ENCODE measurements at places on chromosomes 7 and 10.

- DNase-seq = no peak
Measured at GRCh38 chr10:84493951-84494848, 165.8 kb downstream of the CCSER2 start.

GRCh38 chr7:2129323-2130095, 103.2 kb downstream of the MAD1L1 start:
- DNase-seq = no peak

DNA sequence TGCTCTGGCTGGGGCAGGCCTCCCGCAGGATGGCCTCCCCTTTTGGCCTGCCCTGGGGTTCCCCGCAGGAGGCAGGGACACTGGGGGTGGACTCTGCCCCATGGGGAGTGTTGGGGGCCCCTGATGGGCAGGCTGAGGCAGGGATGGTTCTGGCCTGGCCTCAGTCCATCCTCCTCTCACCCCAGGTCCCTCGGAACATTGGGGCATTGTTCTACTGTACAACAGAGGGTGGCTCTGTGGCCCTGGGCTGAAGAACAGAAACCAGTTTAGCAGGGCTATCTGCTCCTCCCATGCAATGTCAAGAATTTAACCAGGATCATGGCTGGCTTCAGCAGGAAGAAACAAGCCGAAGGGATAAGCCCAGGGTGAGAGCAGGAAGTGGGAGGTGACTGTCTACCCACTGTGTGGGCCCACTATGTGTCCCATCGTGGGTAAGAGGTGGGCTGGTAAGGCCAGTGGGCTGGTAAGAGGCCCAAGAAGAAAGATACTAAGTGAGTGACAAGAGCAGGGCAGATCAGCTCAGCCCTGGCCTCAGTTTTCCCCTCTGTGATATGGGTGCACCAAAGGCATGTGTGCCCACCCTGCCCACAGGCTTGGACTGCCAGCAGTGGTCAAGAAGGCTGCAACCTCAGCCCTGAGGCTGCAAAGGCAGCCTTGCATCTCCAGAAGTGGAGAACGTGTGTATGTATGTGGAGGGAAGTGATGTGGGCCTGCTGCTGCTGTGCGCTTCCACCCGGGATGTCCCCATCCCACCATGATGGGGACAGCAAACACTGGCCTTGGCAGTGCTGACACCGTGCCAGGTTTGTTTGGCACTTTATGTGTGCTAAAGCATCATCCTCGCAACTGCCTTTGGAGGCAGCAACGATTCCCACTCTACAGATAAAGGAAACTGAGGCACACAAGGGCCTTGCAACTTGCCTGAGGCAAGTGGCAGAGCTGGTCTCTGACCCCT, 138.9 kb downstream of the SH3PXD2A start:
- no peak for DNase-seq

GRCh38 chr7:2497500-2498336, 21.5 kb upstream of the GRIFIN start:
- no peak for DNase-seq

Measured in omental fat pad (tissue), 4 donors.